Activated CD4-positive, alpha-beta T cell treated with anti-CD3 and anti-CD28 coated beads, Interleukin-2, amount 50 U/mL, for 1 hour (primary cell): ENCODE measurements at places on chromosomes 2 and 18.

- DNase-seq, result no peak
Observed at GRCh38 chr2:12205086-12205485, 458.7 kb downstream of the LPIN1 start.

GRCh38 chr2:237092506-237092905, 6.8 kb downstream of the COPS8 start:
- no peak for DNase-seq

GRCh38 chr2:116979916-116980764, 834.4 kb upstream of the DDX18 start:
- no peak for DNase-seq

GRCh38 chr2:150911766-150912280, 349.8 kb downstream of the RBM43 start:
- no peak for DNase-seq

GRCh38 chr2:227320305-227321094, 4.6 kb upstream of the MFF start:
- DNase-seq, result no peak

- no peak for DNase-seq
Observed at GRCh38 chr2:192023006-192023405, 171.7 kb downstream of the TMEFF2 start.

- DNase-seq, result no peak
Observed at GRCh38 chr18:45449418-45450227, 165.7 kb upstream of the SLC14A2 start.

GRCh38 chr2:68710336-68710735, 24.3 kb upstream of the ARHGAP25 start:
- no peak for DNase-seq

DNA sequence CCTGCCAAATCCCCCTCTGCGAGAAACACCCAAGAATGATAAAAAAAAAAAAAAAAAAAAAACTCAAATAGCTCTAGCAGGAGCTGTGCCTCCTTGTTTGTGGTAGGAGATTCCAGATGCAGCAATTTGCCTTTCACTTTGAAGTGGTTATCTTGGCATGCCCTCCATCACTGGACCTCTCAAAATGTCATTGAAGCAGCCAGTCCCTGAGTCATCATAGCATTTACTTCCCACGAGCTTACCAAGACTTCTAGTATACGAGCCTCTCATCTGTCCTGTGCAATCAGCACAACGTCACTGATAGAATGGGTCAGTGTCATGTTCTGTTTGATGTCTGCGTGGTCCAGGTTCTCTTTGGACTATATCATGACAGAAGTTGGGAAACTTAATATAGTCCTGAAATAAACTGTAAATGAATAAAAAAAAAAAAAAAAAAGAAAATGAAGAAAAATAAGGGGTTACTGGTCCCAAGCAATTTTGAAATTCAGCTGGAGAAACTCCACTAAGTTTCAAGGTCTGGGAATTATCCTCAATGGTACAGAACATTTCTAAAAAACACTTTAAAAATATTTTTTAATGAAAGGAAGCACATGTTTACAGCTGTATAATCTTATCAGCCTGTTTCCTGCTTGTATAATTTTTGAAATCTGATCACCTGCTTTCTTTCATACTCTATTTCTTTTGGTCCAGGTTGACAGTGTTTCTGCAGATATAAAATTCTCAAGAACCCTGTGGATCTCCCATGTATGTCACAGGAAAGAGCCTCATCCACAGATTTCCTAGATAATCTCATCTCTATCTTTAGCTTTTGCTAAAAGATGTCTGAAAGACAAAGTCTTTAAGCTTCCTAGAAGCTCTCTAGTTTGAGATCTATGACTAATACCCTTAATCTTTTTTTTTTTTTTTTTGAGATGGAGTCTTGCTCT, 74.1 kb upstream of the EHBP1 start:
- no peak for DNase-seq
